Airway epithelial cell (primary cell): ENCODE measurements at places on chromosomes 11 and 22. TPM values are rescaled to one million over a fixed set of nuclear protein-coding genes. Genes with fewer than 3 reads are reported as not detected.

LIF gene
- 1.3 and 2.5 TPM in 2 replicates for total RNA-seq

KREMEN1 gene
- 16.2 and 30.4 TPM in 2 replicates for total RNA-seq

GP1BB gene
- total RNA-seq = 15.0 and 20.3 TPM in 2 replicates

DCHS1 gene
- 0.09 and 0.21 TPM in 2 replicates for total RNA-seq

P2RY6 gene
- 0.21 TPM in 1 of 2 replicates, not detected in the other for total RNA-seq

MMP8 gene
- not detected in 2 replicates for total RNA-seq

IFITM10 gene
- total RNA-seq = 3.3 and 8.0 TPM in 2 replicates

TTLL8 gene
- not detected in 2 replicates for total RNA-seq

ACRV1 gene
- total RNA-seq = not detected in 2 replicates

MS4A3 gene
- not detected in 2 replicates for total RNA-seq

CALCB gene
- not detected in 2 replicates for total RNA-seq

SERPIND1 gene
- 0.14 TPM in 1 of 2 replicates, not detected in the other for total RNA-seq

EFEMP2 gene
- 12.8 and 27.5 TPM in 2 replicates for total RNA-seq

MS4A15 gene
- not detected in 2 replicates for total RNA-seq

PRR33 gene
- not detected in 2 replicates for total RNA-seq

PCSK7 gene
- 41.2 and 42.0 TPM in 2 replicates for total RNA-seq

CD248 gene
- 1.6 and 2.0 TPM in 2 replicates for total RNA-seq
